NCI-H1436 treated with DMSO at 0.1 percent for 48 hours (cell line): ENCODE measurements at places on chromosomes 12 and 14.

DNA sequence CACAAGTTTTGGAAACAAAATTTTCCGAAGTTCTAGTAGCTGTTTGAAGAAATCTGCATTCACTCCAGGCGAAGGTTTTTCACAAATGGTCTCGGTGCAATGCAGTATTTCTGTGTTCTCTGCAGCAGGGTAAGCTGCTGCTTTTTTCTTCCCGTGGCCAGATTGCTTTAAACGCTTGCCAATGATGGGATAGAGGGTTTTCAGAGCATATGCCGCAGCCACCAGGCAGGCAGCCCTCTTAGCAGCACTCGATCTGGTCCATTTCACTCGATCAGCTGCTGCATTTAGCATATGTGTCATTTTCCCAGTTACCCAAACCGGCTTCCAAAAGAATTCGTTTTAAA lies 315 bp downstream of the ABCD2 start:
- no peak for DNase-seq

- DNase-seq, result no peak
Measured at GRCh38 chr12:127600211-127600610, 666.8 kb upstream of the TMEM132C start.

DNA sequence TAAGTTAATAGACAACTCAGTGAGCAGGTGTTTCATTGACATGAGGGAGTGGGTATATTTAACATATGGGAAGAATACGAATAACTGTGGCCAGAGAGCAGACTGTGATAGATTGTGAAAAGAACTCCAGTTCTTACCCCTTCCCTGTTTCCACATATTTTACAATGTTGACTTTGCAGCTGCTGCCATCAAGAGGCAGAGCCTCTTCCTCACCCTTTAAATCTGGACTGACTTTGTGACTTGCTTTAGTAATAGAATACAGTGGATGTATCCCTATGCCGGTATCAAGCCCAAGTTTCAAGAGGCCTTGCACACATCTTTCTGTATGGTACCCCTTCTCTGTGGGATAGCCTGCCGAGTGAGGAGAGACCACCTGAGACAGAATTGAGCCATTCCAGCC lies 356.7 kb downstream of the ETNK1 start:
- DNase-seq, result no peak

DNA sequence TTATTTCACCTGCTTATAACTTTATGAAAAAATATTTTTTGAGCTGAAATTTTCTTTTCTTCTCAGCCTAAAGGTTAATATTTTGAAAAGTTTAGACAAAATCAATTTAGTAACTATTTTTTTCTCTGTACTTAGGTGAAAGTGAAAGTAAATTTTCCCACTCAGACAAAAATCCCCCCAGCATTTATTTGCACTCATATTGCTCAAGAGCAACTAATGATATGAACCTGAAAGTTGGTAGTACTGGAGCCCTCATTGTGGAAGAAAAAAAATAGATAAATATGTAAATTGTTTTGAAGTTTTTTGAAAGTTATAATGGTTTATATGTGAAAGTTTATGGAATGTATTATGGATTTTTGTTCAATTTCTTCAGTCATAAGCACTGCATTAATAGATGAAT lies 1005.9 kb upstream of the ATXN7L3B start:
- DNase-seq, result no peak

DNA sequence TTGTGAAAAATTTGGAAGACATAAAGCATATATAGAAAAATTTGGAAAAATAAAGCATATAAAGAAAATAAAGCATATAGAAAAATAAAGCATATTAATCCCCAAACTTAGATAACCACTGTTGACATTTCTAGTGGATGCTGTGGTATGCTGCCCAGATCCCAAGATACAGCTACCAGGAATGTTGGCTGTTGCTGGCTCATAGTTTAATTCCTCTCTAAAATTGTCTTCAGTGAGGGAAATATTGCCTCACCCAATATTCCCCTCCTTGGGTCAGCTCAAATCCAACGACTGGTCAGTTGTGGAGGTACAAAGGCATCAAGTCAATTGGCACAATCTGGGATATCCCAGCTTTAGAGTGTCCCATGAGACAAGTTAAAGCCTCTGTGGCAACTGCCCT lies 10.1 kb upstream of the KICS2 start:
- no peak for DNase-seq

- DNase-seq, result no peak
Measured at GRCh38 chr12:51000245-51000644, 25.9 kb downstream of the SLC11A2 start.

GRCh38 chr14:103136388-103137271 lies 13.4 kb downstream of the TNFAIP2 start:
- no peak for DNase-seq

DNA sequence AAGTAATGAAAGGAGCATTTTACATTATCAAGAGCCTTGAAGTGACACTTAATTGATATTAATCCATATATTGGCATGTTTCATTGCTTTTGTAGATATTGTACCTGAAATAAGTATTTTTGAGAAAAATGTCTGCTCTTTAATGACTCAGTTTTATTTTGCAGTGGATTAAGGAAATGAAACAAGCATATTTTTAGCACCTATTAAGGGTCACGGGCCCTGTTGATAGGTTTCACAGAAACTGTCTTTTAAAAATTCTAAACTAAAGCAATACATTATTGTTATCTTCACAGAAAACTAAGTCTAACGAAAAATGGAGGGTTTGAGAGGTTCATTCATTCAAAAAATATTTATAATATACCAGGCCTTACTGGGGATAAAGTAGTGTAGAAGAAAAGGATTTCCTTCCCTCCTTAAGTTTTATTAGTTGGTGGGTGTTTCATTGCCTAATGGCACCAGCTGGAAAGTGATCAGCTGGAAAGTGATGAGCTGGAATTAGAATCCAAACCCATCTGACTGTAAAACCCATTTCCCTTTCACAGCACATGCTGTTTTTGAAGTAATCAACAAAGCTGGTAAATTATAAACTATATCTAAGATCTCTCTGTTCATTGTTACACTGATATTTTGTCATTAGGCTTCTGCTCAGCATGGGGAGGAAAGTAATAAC lies 54.2 kb downstream of the PTPRQ start:
- DNase-seq, result no peak

DNA sequence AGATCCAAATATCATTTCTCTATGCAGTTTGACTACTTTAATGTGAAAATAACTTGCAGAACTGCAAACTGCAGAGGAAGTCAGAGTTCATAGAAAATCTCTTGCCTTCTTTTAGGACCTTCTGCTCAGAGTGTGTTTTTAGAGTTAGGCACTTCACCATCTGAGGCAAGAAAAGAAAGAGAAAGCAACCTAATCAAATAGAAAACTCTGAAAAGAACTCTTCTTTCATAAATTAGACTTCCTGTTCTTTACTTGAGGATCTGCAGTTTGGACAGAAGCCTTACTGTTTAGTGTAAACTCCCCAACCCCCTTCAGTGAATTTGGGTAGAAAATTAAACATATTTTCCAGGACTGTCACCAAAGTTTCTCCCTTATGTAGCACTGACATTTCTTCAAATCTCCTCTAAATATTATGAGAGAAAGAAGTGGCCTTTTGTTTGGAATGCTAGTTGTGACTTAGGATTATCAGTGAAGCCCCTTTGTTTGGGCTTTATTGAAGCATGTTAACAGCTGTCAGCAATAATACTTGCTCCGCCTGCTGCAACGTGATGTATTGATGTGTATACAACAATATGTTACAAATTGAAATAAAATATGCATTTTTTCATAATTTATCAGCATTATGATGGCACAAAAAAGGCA lies 99.5 kb downstream of the PDZRN4 start:
- no peak for DNase-seq

- DNase-seq, result no peak
Measured at GRCh38 chr12:45660330-45660729, 69.2 kb upstream of the ARID2 start.

GRCh38 chr12:108285016-108285415 lies 54.1 kb downstream of the CMKLR1 start:
- no peak for DNase-seq

- DNase-seq, result no peak
Measured at GRCh38 chr12:109461846-109462756, 15.0 kb downstream of the KCTD10 start.

GRCh38 chr12:107437954-107438353 lies 247.6 kb upstream of the PWP1 start:
- DNase-seq, result no peak

- DNase-seq, result no peak
Measured at GRCh38 chr12:68766646-68767045, 20.7 kb downstream of the SLC35E3 start.

DNA sequence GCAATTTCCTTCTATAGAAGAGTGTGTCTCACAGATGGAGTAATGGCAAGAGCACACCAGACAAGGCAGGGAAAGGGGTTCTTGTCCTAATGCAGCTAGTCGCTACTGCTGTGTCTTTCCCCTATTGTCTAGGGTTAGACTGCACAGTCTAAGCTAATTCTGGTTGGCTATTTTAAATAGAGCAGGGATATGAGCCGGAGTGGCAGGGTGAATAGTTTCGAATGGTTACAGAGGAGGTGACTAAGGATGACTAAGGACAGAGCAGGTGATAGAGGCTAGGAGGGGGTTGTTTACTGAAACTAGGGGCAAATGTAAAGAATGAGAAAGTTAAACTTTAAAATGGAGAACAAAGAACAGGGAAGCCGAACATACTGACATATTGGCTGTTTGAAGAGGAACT lies 25.6 kb upstream of the CPNE8 start:
- DNase-seq, result no peak

DNA sequence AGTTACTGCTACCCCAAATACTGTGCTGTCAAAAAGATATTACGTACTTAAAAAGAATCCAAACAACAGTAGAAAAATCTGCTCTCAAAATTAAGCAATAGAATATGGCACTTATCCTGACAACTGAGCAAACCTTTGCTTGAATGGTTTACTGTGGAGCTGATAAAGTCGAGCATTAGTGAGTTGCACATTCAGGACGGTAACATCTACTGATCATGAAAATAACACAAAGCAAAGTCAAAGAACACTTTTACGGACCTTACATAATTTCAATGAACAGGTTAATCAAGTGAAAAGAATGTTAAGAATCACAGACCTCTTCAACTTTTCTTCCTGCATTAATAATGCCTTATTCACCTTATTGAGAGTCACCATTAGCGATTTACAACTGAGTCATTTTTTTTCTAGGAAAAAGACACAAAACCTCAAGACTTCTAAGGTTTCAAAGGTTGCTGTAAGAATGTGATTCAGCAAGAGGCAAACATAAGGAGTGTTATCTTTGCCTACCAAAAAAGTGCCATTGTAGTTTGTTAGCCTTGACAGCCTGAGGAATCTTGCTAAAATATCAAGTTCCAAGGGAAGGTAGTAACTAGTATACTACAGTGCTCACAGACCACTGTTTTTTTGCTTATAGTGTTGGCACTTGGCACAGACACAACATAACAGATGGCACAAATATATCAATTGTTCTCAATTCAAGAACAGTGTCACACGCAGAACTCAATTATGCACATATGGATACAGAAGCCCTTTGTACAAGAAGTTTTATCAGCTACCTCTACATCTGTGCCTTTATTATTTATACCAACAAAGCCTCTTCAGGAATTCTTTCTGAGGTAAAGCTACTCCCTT lies 334.2 kb upstream of the RPL10L start:
- no peak for DNase-seq

DNA sequence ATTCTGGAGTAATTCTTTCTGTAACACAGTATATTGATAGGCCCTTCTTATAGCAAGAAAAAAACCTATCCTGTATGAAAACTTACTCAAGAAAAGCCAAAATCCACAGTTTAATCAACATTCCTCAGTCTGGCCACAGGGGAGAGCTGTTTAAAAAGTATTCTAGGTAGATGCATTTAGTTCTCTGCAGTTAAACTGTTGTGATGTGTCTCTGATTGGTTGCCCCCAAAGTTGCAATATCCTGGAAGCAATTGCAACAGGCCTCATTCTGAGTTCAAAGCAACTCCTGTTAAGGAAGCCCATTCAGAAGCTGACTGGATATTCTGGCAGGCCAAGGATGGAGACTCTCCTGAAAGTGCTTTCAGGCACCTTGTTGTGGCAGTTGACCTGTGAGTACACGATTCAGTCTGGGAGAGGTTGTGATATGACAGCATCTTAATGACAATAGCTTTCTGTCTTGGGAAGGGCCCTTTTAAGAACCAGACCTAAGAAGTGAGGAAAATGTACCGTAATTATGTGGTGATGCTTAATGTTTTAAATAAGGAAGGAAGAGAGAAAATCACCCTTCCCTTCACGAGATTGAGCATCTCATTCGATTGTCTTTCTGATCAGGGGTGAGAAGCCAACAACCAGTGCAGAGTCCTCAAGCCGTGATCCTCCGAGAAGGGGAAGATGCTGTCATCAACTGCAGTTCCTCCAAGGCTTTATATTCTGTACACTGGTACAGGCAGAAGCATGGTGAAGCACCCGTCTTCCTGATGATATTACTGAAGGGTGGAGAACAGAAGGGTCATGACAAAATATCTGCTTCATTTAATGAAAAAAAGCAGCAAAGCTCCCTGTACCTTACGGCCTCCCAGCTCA lies 420.7 kb downstream of the DAD1 start:
- DNase-seq, result no peak

DNA sequence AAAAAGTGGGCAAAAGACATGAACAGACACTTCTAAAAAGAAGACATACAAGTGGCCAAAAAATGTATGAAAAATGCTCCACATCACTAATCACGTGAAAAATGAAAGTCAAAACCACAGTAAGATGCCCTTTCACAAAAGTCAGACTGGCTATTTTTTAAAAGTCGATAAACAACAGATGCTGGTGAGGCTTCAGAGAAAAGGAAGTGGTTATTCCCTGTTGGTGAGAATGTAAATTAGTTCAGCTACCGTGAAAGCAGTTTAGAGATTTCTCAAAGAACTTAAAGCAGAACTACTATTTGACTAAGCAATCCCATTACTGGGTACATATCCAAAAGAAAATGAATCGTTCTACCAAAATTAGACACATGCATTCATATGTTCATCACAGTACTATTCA lies 237.0 kb downstream of the KIF21A start:
- no peak for DNase-seq

- DNase-seq, result no peak
Measured at GRCh38 chr12:48034835-48035805, 30.8 kb upstream of the COL2A1 start.

- no peak for DNase-seq
Measured at GRCh38 chr12:6773590-6774351, 1.5 kb downstream of the LAG3 start.
